ENCODE measurements at places on chromosomes 12 and 14. TPM values are rescaled to one million over a fixed set of nuclear protein-coding genes. Genes with fewer than 3 reads are reported as not detected.

DNA sequence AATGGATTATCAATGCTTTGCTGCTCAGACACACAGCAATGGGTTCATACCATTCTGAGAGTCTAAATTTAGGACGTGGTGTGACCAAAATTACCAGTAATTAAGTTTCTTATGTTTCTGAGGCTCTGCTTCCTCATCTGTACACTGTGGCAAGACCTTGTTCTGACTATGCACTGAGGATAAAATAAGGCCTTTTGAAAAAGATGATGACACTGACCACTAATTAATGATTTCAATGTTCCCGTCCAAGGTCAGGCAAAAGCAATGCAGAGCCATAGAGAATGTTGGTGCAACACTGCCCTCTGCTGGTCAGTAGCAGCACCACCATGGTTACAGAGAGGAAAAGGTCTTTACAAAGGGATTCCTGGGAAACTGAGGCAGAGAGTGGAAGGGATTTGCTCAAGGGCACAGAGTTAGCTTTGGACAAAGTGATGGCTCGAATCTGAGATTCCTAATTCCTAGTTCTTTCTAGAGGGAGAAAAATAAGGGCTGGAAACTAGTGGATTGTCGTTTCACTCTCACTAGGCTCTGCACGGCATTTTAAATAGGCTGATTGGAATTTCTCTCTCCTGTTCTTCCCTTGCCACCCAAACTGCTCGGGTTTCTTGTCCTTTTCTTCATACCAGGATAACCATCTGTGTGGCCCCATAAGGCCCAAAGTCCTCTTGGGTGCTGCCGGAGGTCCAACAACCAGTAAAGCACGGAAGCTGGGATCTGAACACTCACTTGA lies 22.3 kb upstream of the P2RX7 start:
- no peaks in the 10 kb centered on the region for H3K27me3 ChIP-seq
- peaks cover 13% of the 10 kb centered on the region for H3K4me1 ChIP-seq
- peak overlapping the region; percentile 5 for H3K27ac ChIP-seq
- H3K36me3 ChIP-seq: no peaks in the 10 kb centered on the region

DNA sequence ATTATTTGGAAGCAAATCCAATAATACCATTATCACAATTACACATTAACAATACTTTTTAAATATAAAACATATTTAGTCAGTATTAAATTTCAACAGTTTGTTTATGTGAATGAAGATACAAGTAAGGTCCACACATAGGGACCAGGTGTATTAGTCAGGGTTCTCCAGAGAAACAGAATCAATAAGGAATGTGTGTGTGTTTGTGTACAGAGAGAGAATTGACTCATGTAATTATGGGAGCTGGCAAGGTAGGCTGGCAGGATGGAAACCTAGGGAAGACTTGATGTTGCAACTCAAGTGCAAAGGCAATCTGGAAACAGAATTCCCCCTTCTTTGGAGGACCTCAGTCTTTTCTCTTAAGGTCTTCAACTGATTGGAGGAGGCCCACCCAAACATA lies 123.2 kb upstream of the OTX2 start:
- no peaks in the 10 kb centered on the region for H3K4me1 ChIP-seq
- no peaks in the 10 kb centered on the region for H3K27me3 ChIP-seq
- H3K27ac ChIP-seq: no peak overlapping the region
- DNase-seq: no peak
- H3K36me3 ChIP-seq: no peaks in the 10 kb centered on the region

GRCh38 chr12:83005534-83006197 lies 319.0 kb downstream of the TMTC2 start:
- no peak overlapping the region for H3K4me3 ChIP-seq
- no peaks in the 10 kb centered on the region for H3K27me3 ChIP-seq
- no peak for DNase-seq
- no peak overlapping the region for H3K27ac ChIP-seq
- H3K4me1 ChIP-seq: no peaks in the 10 kb centered on the region

Gene PMEL
- total RNA-seq: 0.37 TPM

Gene HOXC6
- not detected for total RNA-seq

Gene CLEC9A
- not detected for total RNA-seq

DNA sequence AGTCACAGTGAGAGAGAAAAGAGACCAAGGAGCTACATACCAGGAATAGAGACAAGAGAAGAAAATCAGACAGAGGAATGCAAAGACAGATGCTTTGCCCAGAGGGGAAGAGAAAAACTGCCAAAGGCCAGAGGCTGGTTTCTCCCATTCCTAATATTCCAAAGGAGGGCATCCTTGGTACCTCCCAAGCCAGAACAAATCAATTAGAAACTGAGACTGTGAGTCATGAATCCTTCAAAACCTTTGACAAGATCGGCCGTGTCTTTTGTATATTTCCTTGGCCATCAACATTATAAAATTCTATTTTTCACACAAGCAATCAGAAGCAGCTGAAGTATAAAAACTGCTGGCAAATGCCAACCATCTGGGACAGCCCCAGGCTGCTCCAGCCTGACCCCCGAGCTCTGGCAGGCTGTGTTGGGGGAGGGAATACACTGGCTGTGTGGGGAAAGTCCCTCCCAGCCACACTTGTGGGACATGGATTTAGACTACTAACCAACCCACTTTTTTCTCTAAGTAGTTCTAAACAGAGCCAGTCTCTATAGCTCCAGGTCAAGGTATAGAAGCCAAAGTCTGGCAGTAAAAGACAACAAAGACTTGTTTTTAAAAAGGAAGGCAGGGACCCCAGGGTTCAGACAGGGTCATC lies 13.7 kb downstream of the POMT2 start:
- DNase-seq: no peak
- no peak overlapping the region for H3K27ac ChIP-seq
- H3K27me3 ChIP-seq: peaks cover 3% of the 10 kb centered on the region
- H3K4me1 ChIP-seq: peaks cover 32% of the 10 kb centered on the region
- no peak overlapping the region for H3K4me3 ChIP-seq

Gene RSRC2
- 102 TPM for total RNA-seq

DNA sequence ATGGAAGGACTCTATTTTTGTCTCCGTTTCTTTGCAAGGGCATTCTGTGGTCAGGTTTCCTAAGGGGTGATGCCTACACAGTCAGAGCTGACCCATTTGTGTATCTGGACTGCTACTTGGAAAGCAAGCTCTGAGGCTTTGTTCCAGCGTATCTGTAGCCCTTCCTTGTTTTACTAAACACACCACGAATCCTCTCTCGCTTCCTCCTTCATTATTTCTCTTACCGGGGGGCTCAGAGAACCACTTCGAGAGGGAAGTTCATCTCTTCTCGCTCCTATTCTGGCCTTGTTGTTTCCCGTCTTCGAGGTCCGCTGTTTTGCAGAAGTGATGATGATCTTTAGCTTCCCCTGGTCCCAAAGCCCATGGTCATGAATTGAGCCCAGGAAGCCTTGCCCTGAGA lies 164.7 kb downstream of the SSPN start:
- no peak overlapping the region for H3K27ac ChIP-seq
- H3K36me3 ChIP-seq: no peaks in the 10 kb centered on the region
- H3K4me3 ChIP-seq: no peak overlapping the region

Gene TMBIM4
- 64.5 TPM for total RNA-seq

Gene CARMIL3
- total RNA-seq: 3.3 TPM

Gene RAPGEF3
- total RNA-seq: 1.5 TPM

DNA sequence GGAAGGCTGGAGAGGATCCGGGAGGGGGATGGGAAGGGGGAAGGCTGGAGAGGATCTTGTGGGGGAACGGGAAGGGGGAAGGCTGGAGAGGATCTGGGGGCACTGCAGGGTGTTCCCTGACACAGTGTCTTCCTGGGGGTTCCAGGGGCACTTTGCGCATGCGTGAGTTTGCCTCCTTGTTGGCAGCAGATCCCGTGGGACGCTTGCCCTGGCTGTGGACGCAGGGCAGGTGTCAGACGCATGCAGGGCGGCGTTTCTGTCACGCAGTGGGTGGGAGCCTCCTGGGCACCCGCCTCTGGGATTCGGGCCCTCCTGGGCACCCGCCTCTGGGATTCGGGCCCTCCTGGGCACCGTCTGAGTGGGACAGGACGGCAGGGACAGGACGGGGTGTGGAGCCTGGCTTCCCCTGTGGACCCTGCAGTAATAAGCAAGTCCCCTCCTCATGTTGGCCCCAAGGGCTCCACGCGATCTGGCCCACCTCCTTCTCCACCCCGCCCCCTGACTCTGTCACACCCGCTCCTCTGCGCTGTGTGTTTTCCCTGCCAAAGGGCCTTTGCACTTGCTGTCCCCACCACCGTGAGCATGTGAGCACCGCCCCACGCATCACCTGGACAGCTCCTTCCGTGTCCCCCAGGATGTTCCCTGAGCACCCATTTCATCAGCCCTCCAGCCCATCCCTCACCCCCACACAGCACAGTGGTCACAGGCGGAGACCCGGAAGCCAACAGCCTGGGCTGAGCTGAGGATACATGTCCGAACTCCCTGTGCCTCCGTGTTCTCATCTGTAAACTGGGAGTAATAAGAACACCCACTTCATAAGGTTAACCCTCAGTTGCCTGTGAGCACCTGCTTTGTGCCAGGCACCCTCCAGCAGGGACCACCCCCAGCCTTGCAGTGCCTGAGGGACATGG lies 4.4 kb downstream of the MMP17 start:
- H3K27me3 ChIP-seq: peaks cover 35% of the 10 kb centered on the region
- no peak overlapping the region for H3K27ac ChIP-seq
- no peak overlapping the region for H3K4me3 ChIP-seq
- no peaks in the 10 kb centered on the region for H3K36me3 ChIP-seq
- no peak for DNase-seq

GRCh38 chr12:120833849-120834248 lies 70.3 kb downstream of the SPPL3 start:
- no peak overlapping the region for H3K4me3 ChIP-seq
- H3K36me3 ChIP-seq: no peaks in the 10 kb centered on the region
- no peak overlapping the region for H3K27ac ChIP-seq
- H3K27me3 ChIP-seq: no peaks in the 10 kb centered on the region
- H3K4me1 ChIP-seq: peaks cover 49% of the 10 kb centered on the region

Gene SLC25A47
- not detected for total RNA-seq

DNA sequence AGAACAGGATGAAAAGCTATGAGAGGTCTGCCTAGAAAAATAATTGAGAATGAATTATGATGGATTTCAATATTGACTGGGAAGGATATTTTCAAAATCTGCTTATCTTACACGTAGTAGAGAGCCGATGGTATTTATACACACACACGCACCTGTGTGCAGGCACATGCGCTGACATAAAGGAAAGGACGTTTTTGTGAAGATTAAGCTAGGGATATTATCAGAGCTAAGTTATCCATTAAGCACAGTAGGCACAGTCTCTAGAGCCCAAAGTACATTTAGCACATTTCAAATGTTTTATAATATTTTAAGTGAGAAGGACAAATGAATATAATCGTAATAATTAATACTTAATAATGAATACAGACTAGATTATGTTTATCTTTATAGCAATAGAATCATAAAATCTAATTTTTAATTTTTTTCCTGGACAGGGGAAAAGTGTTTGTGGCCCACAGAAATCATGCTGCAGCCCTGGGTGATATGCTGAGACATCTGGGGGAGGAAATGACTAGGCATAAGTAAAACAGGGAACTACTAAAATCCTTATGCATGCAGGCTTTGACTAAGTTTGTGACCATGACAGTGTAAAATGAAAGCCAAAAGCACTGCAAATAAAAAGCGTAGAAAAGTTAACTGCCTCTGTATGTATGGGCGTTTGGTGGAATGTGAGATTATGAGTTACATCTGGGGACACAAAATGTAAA lies 146.1 kb downstream of the KITLG start:
- DNase-seq: no peak
- no peak overlapping the region for H3K4me3 ChIP-seq
- H3K4me1 ChIP-seq: peaks cover 3% of the 10 kb centered on the region
- H3K27me3 ChIP-seq: no peaks in the 10 kb centered on the region
- H3K27ac ChIP-seq: no peak overlapping the region
- H3K36me3 ChIP-seq: no peaks in the 10 kb centered on the region

DNA sequence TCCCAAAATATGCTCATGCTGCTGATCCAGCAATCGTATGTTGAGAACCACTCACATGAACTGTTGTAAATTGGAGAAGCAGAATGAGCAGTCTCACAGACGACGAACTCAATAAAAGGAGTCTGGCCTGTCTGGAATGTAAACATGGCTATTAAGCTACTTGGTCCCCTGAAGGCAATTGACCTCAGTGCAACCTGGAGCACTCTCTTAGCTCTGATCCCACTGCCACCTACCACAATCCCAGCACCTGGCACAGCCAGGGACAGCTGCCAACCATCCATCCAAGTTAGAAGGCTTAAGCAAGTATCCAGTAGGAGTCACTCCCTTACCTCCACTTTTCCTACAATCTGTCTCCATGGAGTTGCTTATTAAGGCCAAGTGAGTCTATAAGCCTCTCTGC lies 406.9 kb upstream of the CLEC14A start:
- H3K4me3 ChIP-seq: no peak overlapping the region
- no peak for DNase-seq
- no peaks in the 10 kb centered on the region for H3K27me3 ChIP-seq
- no peaks in the 10 kb centered on the region for H3K36me3 ChIP-seq
- H3K4me1 ChIP-seq: no peaks in the 10 kb centered on the region

DNA sequence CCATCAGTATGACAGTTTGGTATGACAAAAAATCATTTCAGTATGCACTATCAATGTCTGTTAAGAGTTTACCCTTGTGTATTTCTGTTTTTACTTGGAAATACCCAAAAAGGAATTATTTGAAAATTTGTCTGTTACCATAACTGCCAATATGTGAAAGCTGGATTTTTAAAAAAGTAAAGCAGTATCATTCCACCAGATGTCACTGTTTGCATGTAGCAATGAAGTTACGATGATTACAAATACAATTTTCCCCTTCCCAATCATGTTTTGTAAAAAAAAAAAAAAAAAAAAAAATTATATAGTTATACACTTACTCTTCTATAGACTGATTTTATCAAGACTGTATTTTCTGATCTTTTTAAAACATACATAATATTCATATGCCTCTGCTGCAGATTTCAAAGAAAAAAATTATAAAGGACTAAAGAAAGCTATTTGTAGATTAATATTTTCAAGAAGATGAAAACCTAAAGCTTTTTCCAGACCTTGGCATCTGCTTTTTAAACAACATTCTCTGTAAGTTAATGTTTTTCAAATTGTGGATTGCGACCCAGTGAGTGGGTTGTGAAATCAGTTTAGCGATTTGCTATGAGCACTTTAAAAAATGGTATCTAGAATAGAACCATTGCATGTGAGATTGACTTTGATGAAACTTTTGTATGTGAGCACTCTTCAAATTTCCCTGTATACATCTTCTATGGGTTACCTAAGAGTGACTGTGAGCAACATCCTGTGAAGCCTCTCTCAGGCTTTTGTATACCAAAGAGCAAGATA lies 114.2 kb downstream of the TTC6 start:
- no peak overlapping the region for H3K4me3 ChIP-seq
- H3K36me3 ChIP-seq: no peaks in the 10 kb centered on the region
- no peak overlapping the region for H3K27ac ChIP-seq
- H3K27me3 ChIP-seq: no peaks in the 10 kb centered on the region

Gene CD163L1
- total RNA-seq: not detected

Gene PLD4
- total RNA-seq: not detected

Gene KRT6B
- not detected for total RNA-seq

GRCh38 chr12:39386335-39386734 lies 56.6 kb downstream of the KIF21A start:
- no peaks in the 10 kb centered on the region for H3K27me3 ChIP-seq
- H3K4me3 ChIP-seq: no peak overlapping the region
- no peak overlapping the region for H3K27ac ChIP-seq
- DNase-seq: no peak
- peaks cover 11% of the 10 kb centered on the region for H3K36me3 ChIP-seq
